ENCODE measurements at places on chromosomes 7 and 10.

DNA sequence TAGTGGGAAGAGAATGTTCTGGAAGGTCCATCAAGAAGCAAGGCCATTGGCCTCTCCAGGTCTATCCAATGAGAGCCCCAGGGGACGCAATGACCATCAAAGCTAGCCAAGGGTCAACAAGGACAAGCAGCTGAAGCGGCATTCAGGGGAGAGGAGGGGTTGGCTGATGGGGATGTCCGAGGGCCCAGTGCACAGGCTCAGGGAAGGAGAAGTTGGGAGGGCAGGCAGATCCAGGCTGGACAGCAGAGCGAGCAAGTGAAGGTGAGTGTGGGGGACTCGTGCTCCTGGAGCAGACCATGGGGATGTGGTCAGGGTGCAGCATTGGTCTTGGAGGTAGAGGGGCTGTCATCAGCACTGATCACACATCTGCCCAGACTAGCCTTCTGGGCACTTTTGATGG lies 275.4 kb upstream of the TCERG1L start:
- H3K36me3 ChIP-seq: no peaks in the 10 kb centered on the region
- H3K27ac ChIP-seq: no peak overlapping the region
- no peak overlapping the region for H3K4me3 ChIP-seq
- H3K27me3 ChIP-seq: no peaks in the 10 kb centered on the region
- no peaks in the 10 kb centered on the region for H3K4me1 ChIP-seq

DNA sequence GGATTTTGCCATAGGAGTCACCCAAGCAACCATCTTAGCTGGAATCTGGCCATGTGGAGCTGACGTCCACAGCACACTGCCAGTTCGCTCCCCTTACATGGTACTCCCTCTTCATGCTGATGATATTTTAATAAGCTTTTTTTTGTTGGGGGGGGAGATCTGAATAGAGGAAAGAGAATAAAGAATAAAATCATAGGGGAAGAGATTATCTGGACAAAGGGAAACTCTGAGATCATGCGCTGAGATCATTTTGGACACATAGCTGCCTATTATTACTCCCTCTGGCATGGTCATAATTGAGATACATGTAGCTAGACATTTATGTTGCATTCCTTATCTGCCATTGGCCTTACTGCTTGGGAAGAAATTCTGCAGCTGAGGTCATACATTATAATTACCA lies 282.7 kb downstream of the HTR7 start:
- no peaks in the 10 kb centered on the region for H3K27me3 ChIP-seq
- no peak overlapping the region for H3K27ac ChIP-seq
- H3K4me3 ChIP-seq: no peak overlapping the region
- no peaks in the 10 kb centered on the region for H3K4me1 ChIP-seq
- no peak for DNase-seq

GRCh38 chr10:12709000-12709401 lies 292.5 kb downstream of the CCDC3 start:
- no peaks in the 10 kb centered on the region for H3K27me3 ChIP-seq
- H3K27ac ChIP-seq: no peak overlapping the region
- peaks cover 16% of the 10 kb centered on the region for H3K4me1 ChIP-seq
- no peak for DNase-seq

DNA sequence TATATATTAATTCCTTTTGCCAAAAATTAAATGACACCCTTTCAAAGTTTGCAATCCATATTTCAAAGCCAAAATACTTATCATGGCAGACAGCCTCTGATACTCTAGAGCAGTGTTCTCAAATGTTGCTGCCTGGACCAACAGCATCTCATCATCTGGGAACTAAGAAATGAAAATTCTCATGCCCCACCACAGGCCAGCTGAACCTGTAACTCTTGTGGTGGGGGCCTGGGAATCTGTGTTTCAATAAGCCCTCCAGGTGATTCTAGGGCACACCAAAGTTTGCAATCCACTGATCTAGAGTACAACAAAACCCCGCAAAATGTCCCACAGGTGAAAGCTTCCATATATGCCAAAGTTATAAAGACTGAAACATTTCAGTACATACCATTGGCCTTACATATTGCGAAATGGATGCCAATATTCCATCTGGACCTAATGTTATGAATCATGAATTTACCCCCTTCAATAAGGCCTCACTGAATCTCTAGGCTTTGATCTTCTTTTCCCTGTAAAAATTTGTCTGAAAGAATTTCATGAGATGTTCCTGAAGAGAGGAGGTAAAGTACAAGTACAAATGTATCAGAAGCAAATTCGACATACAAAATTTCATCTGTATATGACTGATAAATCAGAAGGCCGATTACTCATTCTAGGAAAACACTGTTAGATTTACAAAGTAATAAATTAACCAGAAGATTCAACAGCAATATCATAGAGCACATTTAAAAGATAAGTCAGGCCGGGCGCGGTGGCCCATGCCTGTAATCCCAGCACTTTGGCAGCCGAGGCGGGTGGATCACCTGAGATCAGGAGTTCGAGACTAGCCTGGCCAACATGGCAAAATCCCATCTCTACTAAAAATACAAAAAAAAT lies 25.3 kb upstream of the EPC1 start:
- DNase-seq: no peak
- H3K4me3 ChIP-seq: no peak overlapping the region
- H3K36me3 ChIP-seq: no peaks in the 10 kb centered on the region
- no peaks in the 10 kb centered on the region for H3K27me3 ChIP-seq
- peaks cover 3% of the 10 kb centered on the region for H3K4me1 ChIP-seq
- H3K27ac ChIP-seq: no peak overlapping the region

GRCh38 chr7:16398146-16399017 lies 23.0 kb downstream of the CRPPA start:
- H3K4me3 ChIP-seq: no peak overlapping the region
- no peaks in the 10 kb centered on the region for H3K27me3 ChIP-seq
- no peaks in the 10 kb centered on the region for H3K36me3 ChIP-seq
- H3K4me1 ChIP-seq: 0 out of 2 replicates have a peak, but pooled peaks cover 11% of the 10 kb centered on the region

DNA sequence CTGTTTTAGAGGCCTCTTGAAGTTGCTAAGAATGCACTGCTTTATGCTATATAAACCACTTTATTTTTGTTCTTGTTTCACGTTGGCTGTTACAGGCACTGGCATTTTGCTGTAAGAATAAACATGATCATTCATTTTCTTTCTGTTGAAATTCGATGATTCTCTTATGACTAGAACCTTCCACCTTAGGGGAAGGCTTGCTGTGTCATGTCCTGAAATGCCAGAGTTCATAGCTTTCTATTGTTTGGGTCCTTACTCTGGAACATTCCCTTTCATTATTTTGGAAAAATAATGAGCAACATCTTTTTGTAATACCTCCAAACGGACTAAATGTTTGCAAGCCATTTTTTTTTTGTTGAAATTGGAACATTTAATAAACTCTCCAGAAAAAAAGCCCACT lies 495.1 kb upstream of the POT1 start:
- H3K4me1 ChIP-seq: peaks cover 6% of the 10 kb centered on the region
- H3K4me3 ChIP-seq: no peak overlapping the region
- H3K27me3 ChIP-seq: no peaks in the 10 kb centered on the region
- H3K27ac ChIP-seq: no peak overlapping the region
- no peaks in the 10 kb centered on the region for H3K36me3 ChIP-seq

Data from MM.1S (cell line).